Sigmoid colon (tissue), 7 donors: ENCODE measurements at places on chromosomes 6 and 20. TPM values are rescaled to one million over a fixed set of nuclear protein-coding genes. Genes with fewer than 3 reads are reported as not detected.

Gene AKAP12
- total RNA-seq, result 133 TPM

Gene MATN4
- not detected for total RNA-seq

Gene IP6K3
- 6.1 TPM for total RNA-seq

Gene MUC21
- total RNA-seq, result not detected

Gene SLC22A7
- total RNA-seq, result not detected

Gene PSORS1C2
- total RNA-seq, result not detected

Gene COL20A1
- not detected for total RNA-seq

Gene SLC24A3
- total RNA-seq, result 20.8 TPM

Gene C6orf47
- 25.0 TPM for total RNA-seq

Gene TXLNB
- 3.9 TPM for total RNA-seq

- no peak for DNase-seq
Measured at GRCh38 chr6:21375151-21376116, 218.1 kb upstream of the SOX4 start.

DNA sequence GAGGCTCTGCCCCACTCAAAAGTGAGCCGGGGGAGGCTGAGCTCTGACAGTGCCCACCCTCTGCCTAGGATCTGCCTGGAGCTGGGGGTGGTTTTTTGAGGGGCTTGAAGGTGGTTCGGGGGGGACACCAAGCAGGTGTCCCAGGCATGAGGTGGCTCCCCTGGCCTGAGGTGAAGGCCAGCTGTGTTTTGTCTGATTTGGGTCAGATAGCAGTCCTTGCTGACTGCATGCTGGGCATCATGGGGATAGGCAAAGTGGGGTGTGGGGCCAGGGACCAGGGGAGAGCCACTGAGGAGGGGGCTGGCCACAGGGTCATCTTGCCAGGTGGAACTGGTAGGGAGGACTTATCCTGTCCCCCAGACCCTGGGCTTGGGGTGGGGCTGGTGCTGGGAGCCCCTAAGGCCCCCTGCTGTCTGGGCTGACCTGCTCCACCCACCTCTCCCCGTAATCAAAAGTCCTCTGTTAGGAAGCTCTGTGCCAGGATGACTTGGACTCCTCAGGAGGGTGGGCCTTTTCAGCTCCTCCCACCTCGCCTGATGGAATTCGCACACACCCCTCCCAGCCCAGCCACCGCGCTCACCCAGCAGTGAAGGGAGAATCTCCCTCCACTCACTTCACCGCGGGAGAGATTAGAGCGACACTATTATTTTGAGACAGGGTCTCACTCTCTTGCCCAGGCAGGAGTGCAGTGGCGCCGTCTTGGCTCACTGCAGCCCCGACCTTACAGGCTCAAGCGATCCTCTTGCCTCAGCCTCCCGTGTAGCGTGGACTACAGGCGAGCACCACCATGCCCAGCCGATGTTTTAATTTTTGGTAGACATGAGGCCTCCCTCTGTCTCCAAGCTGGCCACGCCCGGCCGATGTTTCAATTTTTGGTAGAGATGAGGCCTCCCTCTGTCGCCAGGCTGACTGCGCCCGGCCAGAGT lies 1.5 kb upstream of the COL9A3 start:
- DNase-seq, result no peak

DNA sequence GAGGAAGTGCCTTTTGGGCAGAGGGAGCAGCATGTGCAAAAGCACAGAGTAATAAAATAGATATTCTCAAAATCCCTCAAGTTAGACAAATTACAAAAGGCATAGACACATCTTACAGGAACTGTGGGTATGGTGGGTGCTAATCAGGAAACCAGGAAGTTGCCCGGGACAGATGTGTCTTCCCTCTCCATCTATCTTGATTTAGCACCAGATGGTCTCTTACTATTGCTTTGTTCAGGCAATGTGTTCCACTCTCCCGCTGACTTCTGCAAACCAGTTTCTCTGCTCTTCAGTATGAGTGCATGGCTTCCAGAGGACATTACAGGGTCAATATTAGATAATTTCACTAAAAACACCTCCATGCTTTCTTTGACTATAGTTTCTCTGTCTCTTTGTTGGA lies 13.2 kb downstream of the CITED2 start:
- no peak for DNase-seq

- DNase-seq, result no peak
Measured at GRCh38 chr20:34773726-34774125, 51.7 kb downstream of the NCOA6 start.

DNA sequence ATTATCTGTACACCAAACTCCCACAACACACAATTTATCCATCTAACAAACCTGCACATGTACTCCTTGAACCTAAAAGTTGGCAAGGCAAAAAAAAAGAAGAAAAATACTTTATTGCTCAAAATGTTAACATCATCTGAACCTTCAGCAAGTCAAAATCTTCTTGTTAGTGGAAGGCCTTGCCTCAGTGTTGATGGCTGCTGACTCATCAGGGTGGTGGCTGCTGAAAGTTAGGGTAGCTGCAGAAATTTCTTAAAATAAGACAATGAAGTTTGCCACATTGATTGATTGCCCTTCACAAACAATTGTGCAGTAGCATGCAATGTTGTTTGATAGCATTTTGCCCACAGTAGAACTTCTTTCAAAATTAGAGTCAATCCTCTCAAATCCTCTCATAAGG lies 2.7 kb upstream of the WFDC11 start:
- DNase-seq, result no peak

GRCh38 chr6:119066517-119066916 lies 11.9 kb downstream of the FAM184A start:
- no peak for DNase-seq

DNA sequence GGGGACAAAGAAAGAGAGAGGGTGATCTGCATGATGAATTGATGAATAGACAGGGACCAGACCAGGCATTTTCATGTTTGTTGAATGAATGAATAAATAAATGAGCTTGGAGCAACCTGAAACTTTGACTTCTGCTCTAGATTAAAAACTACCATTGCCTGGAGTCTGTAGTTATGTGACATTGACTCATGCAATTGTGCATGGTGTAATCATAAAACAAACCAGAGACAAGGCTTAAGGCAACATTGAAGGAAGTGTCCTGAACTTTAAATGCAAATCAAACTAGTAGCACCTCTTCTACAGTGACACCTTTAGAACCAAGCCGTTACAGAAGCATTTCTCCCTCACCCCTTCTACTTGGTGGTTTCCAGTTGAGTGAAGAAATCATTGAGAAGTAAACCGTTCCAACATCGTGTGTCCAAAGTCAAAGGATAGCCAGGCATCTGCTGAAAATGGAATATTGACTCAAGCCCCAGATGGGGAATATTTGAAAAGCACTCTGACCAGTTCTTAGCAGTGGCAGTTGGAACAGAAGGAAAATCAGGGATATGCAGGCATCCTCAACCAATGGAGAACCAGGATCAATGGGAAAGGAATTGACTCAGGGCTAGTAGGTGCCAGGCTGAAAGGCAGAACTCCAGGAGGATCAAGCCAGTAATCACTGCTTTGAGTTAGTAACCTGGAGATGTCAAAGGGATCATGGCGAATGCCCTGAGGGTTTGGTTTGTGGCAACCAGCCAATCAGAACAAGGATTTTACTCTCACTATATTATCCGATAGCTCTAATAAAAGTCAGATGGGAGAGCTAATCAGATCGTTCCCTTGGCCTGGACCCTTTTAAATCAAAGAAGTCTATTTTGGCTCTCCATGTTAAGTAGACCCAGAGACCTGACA lies 171.2 kb upstream of the TSHZ2 start:
- no peak for DNase-seq

GRCh38 chr6:80793411-80793810 lies 686.9 kb downstream of the BCKDHB start:
- DNase-seq, result no peak

DNA sequence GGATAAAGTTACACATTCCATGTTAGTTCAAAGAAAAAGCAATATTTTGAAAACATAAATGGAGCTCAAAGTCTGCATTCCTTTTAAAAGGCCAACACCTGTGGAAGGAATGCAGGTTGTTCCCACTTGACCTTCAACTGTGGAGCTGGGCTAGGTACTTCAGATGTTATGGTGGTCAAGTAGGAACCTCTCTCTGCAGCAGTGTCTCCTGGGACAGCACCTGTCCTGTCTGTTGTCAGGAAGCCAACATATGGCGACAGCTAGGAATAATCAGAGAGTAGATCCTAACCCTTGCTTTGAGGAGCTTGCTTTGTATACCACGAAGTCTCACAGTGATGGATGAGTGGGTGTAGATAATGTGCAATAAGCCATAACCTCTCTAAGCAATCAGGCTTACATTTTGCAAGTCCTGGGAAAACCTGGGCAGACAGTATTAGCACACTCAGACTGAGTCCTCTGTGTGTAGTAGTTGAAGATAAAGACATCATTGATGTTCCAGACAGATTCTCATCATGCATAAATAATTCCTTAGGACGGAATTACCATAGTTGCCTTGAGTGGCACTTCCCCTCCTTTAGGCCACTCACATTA lies 347.5 kb downstream of the PRL start:
- no peak for DNase-seq

DNA sequence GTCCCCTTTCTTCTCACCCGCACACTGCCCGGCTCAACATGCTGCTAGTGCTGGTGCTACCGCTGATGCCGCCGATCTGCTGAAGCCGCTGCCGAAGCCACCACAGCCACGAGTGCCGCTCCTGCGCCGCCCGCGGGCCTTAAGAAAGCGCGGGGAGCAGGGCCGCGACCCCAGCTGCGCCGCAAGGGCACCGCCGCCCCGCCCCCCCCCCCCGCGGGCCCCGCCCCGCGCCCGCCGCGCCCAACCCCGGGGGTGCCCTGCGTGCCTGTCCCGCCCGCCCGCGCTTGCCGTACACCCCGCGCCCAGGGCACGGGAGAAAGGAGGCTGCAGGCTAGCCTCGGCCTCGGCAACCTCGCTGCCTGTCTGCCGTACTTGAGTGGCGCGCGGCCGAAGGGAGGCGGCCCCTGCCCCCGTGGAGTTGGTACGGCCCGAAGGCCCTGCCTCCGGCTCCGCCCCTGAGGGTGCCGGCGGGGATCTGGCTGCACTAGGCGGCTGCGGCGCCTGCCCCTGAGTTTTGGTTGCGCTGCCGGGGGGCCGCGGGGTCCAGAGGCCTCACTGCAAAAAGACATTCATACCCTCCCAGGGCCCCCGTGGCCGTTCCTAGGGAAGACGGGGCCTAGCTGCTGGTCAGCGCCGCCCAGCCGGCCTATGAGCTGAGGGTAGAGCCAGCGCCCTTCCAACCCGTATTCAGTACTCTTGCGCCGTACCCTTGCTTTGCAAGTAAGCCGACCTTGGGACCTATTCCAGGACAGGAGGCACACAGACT lies at the start of gene SOD2:
TSS of gene SOD2 (minus strand) at position 114 of the 766 bp plus-strand sequence. CDS start at position 40, 74 bp downstream.
- DNase-seq, result peak; percentile 93

- DNase-seq, result no peak
Measured at GRCh38 chr6:130935978-130936377, 108.8 kb downstream of the SMLR1 start.

DNA sequence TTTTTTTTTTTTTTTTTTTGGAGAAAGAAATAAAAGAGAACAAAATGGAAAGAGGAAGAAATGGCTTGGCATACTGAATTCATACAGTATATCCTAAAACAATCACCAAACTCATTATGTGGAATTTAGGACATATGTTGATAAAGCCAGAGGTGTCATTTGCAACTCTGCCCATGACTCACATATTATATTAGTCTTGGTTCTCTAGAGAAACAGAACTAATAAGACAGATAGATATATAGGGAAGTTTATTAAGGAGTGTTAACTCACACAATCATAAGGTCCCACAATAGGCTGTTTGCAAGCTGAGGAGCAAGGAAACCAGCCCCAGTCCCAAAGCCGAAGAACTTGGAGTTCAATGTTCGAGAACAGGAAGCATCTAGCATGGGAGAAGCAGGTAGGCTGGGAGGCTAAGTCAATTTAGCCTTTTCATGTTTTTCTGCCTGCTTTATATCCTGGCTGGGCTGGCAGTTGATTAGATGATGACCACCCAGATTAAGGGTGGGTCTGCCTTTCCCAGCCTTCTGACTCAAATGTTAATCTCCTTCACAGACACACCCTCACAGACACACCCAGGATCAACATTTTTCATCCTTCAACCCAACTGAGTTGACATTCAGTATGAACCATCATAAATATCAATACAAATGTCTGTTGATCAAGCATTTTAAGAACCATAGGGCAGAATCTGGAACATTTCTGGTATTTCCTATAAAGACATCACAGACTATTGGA lies 102.3 kb downstream of the UBE3D start:
- no peak for DNase-seq

GRCh38 chr6:145381941-145382340 lies 353.4 kb downstream of the EPM2A start:
- no peak for DNase-seq

DNA sequence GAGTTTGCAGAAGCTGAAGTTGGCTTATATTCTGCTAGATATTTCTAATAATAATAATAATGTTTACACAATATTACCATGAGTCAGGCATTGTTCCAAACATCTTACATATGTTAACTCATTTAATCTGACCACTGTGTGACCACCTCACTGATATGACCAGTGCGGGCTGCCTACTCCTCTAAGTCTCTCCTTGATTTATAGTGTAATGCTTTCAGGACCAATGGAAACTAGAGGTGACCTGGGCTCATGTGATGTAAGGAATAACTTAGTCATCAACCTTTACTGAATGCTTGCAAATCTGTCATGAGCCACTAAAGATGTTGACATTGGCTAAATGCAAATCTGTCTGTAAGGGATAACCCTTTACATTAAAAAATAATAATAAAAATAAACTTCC lies 51.1 kb upstream of the GPR6 start:
- no peak for DNase-seq

- no peak for DNase-seq
Measured at GRCh38 chr6:156427345-156427744, 349.8 kb upstream of the ARID1B start.

- no peak for DNase-seq
Measured at GRCh38 chr6:19569563-19569962, 267.6 kb upstream of the ID4 start.

- DNase-seq, result no peak
Measured at GRCh38 chr20:13028001-13028400, 19.2 kb downstream of the SPTLC3 start.

GRCh38 chr6:17210683-17211082 lies 70.5 kb upstream of the RBM24 start:
- DNase-seq, result no peak

GRCh38 chr6:42915732-42916131 lies at the start of gene PTCRA:
Gene PTCRA, plus strand, starts transcription at chr6:42916053. Its CDS starts 17 bp downstream, at chr6:42916070.
- no peak for DNase-seq

- no peak for DNase-seq
Measured at GRCh38 chr6:50249493-50249892, 199.8 kb upstream of the DEFB112 start.
